ENCODE measurements at places on chromosomes 2 and 18. TPM values are rescaled to one million over a fixed set of nuclear protein-coding genes. Genes with fewer than 3 reads are reported as not detected.

ZNF521 gene
- polyA plus RNA-seq: not detected

CARF gene
- polyA plus RNA-seq: 5.4 TPM

ACTR2 gene
- polyA plus RNA-seq: 47.2 TPM

- H3K27me3 ChIP-seq: no peaks in the 10 kb centered on the region
- H3K4me1 ChIP-seq: no peaks in the 10 kb centered on the region
- no peak for DNase-seq
- no peak overlapping the region for H3K4me3 ChIP-seq
These were observed 165.2 kb upstream of the KLF7 start for GRCh38 chr2:207330912-207331311.

DNA sequence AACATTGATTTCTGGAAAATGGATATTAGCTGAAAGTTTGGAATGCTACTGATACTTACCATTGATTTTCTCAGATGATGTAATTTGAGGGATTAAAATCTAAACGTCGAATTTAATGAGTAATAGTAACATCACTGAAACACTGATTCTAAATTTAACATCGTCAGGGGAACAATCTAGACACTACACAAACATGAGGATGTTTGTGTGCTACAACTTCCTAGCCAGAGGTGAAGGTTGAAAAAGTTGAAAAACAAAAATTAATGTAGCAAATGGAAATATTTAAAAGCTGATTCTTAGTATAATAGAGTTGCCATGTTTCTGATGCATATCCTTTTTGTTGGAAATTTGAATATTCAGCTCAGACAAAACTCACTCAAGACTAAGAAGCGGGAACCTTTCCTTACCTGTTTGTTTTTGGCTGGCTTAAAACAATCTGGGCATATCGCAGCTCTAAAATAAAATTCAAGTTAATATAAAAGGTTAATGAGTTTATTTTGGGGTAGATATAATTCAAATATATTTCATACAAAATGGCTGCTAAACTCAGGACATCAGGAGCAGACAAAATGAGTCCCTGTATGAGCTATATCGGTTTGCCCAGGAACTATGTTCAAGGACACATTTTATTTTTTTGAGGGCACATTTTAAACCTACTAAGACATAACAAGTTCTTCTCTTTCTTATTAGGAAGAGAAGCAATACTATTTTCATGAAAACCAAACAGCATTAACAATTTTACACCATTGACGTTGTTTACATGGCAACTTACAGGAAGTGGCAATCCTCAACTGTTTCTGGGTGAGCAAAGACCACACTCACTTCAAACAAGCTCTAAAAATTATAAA lies 52.6 kb upstream of the PEX13 start:
- no peak for DNase-seq
- H3K4me1 ChIP-seq: peaks cover 10% of the 10 kb centered on the region
- no peak overlapping the region for H3K27ac ChIP-seq

GRCh38 chr2:213007290-213007838 lies 144.0 kb downstream of the IKZF2 start:
- no peaks in the 10 kb centered on the region for H3K4me1 ChIP-seq
- no peaks in the 10 kb centered on the region for H3K36me3 ChIP-seq
- no peak overlapping the region for H3K4me3 ChIP-seq
- no peak for DNase-seq
- no peak overlapping the region for H3K27ac ChIP-seq

GRCh38 chr2:26892133-26892532 lies 44.2 kb downstream of the DPYSL5 start:
- no peaks in the 10 kb centered on the region for H3K36me3 ChIP-seq
- H3K4me1 ChIP-seq: peaks cover 19% of the 10 kb centered on the region
- no peak for DNase-seq
- H3K27me3 ChIP-seq: peaks cover 38% of the 10 kb centered on the region

DNA sequence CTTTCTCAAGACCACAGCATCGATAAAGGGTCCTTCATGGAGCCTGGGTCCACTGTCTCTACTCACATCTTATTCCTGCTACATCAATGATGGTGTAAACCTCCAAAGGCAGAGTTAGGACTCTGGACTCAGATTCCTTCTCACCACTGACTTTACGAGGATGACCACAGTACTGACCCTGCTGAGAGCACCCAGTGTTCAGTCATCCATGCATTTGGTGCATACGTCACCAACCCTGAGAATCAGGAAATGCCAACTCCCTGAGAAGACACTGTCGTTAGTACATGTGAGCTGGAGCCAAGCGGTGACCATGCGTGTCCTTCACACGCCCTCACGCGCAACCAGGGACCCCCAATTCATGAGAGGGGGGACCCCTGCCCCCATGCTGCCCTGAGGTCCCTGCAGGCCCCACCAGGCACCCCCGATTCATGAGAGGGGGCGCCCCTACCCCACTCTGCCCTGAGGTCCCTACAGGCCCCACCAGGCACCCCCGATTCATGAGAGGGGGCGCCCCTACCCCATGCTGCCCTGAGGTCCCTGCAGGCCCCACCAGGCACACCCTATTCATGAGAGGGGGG lies 178.4 kb upstream of the TPO start:
- no peak overlapping the region for H3K4me3 ChIP-seq
- H3K27ac ChIP-seq: no peak overlapping the region
- H3K36me3 ChIP-seq: no peaks in the 10 kb centered on the region

- H3K36me3 ChIP-seq: no peaks in the 10 kb centered on the region
- H3K27ac ChIP-seq: no peak overlapping the region
- H3K4me3 ChIP-seq: no peak overlapping the region
- no peaks in the 10 kb centered on the region for H3K27me3 ChIP-seq
- H3K4me1 ChIP-seq: peaks cover 35% of the 10 kb centered on the region
- no peak for DNase-seq
These were observed 109.9 kb upstream of the CD302 start for GRCh38 chr2:159907909-159908308.
